Psoas muscle (tissue), 8 donors: ENCODE measurements at places on chromosomes 13 and 19. TPM values are rescaled to one million over a fixed set of nuclear protein-coding genes. Genes with fewer than 3 reads are reported as not detected.

The SIGLEC9 gene
- polyA plus RNA-seq: 0.24 TPM

The SIGLEC12 gene
- polyA plus RNA-seq: 0.05 TPM

The WDR87 gene
- polyA plus RNA-seq: not detected

DNA sequence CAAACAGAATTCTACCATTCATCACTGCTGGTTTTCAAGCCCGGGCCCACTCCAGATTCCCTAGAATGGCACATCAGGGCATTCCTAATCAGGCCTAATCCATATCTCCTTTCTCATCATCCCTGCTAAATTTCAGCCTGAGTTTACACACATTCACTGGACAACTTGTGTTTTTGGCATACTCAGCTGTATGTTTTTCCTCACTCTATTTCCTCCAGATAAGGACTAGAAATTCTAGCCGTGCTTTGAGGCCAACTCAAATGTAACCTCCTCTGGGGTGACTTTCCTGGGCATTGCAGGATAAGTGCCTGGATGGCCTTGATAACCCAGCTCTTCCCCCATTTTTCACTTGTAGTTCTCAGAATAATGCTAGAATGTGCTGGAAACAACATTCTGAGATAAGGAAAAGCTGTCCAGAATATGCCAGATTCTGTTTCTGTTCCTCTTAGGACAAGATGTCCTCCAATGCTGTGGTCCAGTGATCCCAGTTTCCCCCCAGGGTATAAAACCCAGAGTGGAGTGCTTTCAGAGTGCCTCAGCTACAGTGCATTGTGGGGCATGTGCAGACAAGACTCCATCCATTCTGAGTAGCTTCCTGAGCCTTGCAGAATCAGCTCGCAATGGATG, 66.9 kb upstream of the CLDN10 start:
- H3K4me1 ChIP-seq: no peaks in the 10 kb centered on the region
- no peak for DNase-seq
- H3K36me3 ChIP-seq: no peaks in the 10 kb centered on the region
- no peak overlapping the region for H3K27ac ChIP-seq
- no peak overlapping the region for H3K4me3 ChIP-seq

The NTN5 gene
- 0.04 TPM for polyA plus RNA-seq

DNA sequence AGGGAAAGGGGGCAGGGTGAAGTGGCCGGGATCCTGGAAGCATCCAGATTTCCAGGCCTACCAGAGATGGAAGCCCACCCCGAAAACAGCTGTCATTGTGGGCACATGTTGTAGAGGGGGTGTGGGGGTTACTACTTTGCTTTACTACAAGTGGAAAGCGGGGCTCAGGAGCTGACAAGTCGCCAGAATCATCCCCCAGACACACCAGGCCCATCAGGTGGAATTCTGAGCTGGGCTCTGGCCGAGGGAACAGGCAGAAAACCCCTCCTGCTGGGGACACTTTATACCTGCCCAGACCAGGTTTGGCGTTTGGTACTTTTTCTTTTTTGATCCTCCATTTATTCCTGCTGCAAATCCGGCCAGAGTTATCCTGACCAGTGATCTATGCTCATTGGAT, 3.8 kb downstream of the CDX2 start:
- peaks cover 11% of the 10 kb centered on the region for H3K4me1 ChIP-seq

GRCh38 chr13:106633321-106633720, 65.4 kb upstream of the ARGLU1 start:
- H3K4me1 ChIP-seq: no peaks in the 10 kb centered on the region
- DNase-seq: no peak
- H3K4me3 ChIP-seq: no peak overlapping the region
- H3K27me3 ChIP-seq: no peaks in the 10 kb centered on the region
- no peak overlapping the region for H3K27ac ChIP-seq

The DACT3 gene
- 0.66 TPM for polyA plus RNA-seq

- no peaks in the 10 kb centered on the region for H3K4me1 ChIP-seq
- no peaks in the 10 kb centered on the region for H3K27me3 ChIP-seq
- H3K36me3 ChIP-seq: no peaks in the 10 kb centered on the region
- H3K4me3 ChIP-seq: no peak overlapping the region
These were observed 3.1 kb downstream of the LILRB1 start for GRCh38 chr19:54633401-54633800.

DNA sequence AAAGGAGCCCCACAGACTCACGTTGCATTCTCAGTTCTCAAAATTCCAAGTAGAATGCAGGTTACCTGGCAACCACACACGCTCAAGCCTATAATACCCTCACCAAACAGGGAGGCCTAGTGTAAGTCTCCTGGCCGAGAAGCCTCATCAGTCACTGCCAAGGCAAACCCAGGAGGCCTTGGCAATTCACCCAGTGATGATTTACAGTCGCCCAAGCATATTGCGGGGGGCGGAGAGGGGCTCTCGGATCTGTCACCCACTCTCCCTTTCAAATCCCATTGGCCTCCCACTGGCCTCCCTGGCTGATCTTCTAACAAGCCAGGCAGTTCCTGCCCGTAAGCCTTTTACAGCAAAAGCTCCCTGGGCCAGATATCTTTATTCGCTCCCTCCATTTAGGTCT, 1.1 kb downstream of the AKAP8L start:
- DNase-seq: peak; percentile 62
- H3K27me3 ChIP-seq: no peaks in the 10 kb centered on the region
- H3K36me3 ChIP-seq: peaks cover 14% of the 10 kb centered on the region
- peak overlapping the region; percentile 97 for H3K4me3 ChIP-seq
- peak overlapping the region; percentile 93 for H3K27ac ChIP-seq

- H3K4me1 ChIP-seq: no peaks in the 10 kb centered on the region
- no peak overlapping the region for H3K27ac ChIP-seq
- no peak for DNase-seq
- H3K4me3 ChIP-seq: no peak overlapping the region
- H3K27me3 ChIP-seq: peaks cover 12% of the 10 kb centered on the region
These were observed 5.9 kb upstream of the DIRAS1 start for GRCh38 chr19:2726904-2727639.

DNA sequence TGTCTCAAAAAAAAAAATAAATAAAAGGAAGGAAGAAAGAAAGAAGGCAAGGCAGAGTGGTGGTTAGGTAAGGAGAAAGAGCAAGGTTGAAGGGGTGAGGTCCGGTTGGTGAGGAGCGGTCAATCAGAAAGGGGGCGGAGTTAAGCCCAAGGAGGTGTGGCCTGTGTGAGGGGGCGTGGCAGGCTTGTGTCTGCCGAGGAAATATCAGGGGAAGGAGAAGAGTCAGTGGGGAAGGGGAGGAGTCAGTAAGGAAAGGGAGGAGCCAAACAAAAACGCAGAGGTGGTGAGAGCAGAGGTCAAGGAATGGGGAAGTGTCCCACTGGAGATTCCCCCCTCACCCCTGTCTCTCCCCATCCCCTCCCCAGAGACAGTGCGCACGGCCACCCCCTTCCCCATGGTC, 5.9 kb downstream of the CACNG7 start:
- H3K36me3 ChIP-seq: no peaks in the 10 kb centered on the region
- H3K4me3 ChIP-seq: no peak overlapping the region
